Thymus (tissue), 14 donors: ENCODE measurements at places on chromosomes 13 and 19. TPM values are rescaled to one million over a fixed set of nuclear protein-coding genes. Genes with fewer than 3 reads are reported as not detected.

DNA sequence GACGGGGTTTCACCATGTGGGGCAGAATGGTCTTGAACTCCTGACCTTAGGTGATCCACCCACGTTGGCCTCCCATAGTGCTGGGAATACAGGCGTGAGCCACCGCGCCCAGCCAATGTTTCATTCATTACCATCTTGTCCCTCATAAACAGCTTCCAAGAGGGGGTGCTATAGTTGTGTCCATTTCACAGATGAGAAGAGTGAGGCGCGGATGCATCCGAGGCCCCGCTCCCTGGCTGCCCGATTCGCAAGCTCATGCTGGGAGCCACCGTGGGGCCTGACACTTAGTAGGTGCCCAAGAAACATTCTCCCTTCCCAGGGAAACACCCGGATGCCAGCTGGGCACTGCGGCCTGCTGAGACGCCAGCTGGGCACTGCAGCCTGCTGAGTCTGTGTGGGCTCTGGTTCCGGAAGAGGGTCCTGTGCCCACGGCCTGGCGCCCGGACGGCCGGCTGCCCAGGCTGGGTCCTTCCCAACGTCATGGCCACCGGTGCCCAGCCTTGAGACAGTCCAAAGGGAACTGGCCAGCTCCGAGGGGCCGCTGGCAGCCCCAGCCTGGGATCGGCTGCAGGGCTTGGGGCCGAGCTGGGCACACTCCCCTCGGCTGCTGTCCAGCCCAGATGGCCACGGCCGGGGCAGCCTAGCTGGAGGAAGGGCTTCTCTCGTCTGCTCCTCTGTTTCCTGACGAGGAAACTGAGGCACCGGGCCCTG, 54.7 kb downstream of the NFIC start:
- no peak overlapping the region for H3K27ac ChIP-seq
- no peaks in the 10 kb centered on the region for H3K4me1 ChIP-seq
- no peaks in the 10 kb centered on the region for H3K27me3 ChIP-seq
- no peak for DNase-seq
- H3K36me3 ChIP-seq: no peaks in the 10 kb centered on the region

- no peak overlapping the region for H3K27ac ChIP-seq
- peaks cover 18% of the 10 kb centered on the region for H3K36me3 ChIP-seq
- no peak overlapping the region for H3K4me3 ChIP-seq
- H3K27me3 ChIP-seq: no peaks in the 10 kb centered on the region
- peaks cover 18% of the 10 kb centered on the region for H3K4me1 ChIP-seq
Measured at GRCh38 chr13:46683676-46684260, 113.2 kb downstream of the ESD start.

GRCh38 chr13:71632206-71632605, 234.8 kb downstream of the DACH1 start:
- H3K4me3 ChIP-seq: no peak overlapping the region
- H3K4me1 ChIP-seq: no peaks in the 10 kb centered on the region
- no peaks in the 10 kb centered on the region for H3K36me3 ChIP-seq
- H3K27me3 ChIP-seq: no peaks in the 10 kb centered on the region
- no peak overlapping the region for H3K27ac ChIP-seq

DNA sequence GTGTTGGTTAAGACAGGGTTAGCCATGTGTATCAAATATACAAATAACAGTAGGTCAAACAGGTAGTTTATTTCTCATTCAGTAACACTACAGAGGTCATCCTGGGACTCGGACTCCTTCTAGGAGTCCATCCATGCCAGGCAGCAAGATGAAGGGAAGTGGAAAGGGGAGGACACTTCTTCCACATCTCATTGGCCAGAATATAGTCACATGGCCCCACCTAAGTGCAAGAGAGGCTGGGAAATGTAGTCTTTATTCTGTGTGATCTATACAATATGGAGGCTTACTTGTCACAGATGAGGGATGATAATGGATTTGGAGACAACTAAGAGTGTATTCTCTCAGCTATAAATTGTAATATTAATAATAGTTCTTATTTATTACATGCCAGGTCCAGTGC, 31.1 kb downstream of the RDH8 start:
- no peaks in the 10 kb centered on the region for H3K36me3 ChIP-seq
- H3K4me3 ChIP-seq: no peak overlapping the region
- no peak for DNase-seq
- no peaks in the 10 kb centered on the region for H3K4me1 ChIP-seq

GRCh38 chr13:33259296-33259695, 26.3 kb downstream of the STARD13 start:
- no peak overlapping the region for H3K27ac ChIP-seq
- no peaks in the 10 kb centered on the region for H3K27me3 ChIP-seq
- H3K4me3 ChIP-seq: no peak overlapping the region
- no peaks in the 10 kb centered on the region for H3K36me3 ChIP-seq
- no peak for DNase-seq

- peaks cover 19% of the 10 kb centered on the region for H3K27me3 ChIP-seq
- H3K36me3 ChIP-seq: no peaks in the 10 kb centered on the region
- H3K4me1 ChIP-seq: peaks cover 5% of the 10 kb centered on the region
- H3K4me3 ChIP-seq: peak overlapping the region; percentile 1
- H3K27ac ChIP-seq: no peak overlapping the region
- DNase-seq: peak; percentile 20
Measured at GRCh38 chr19:38736036-38736412, 8.2 kb downstream of the CAPN12 start.

- no peak for DNase-seq
- no peaks in the 10 kb centered on the region for H3K27me3 ChIP-seq
Measured at GRCh38 chr19:49599378-49600295, 8.7 kb downstream of the PRR12 start.

DNA sequence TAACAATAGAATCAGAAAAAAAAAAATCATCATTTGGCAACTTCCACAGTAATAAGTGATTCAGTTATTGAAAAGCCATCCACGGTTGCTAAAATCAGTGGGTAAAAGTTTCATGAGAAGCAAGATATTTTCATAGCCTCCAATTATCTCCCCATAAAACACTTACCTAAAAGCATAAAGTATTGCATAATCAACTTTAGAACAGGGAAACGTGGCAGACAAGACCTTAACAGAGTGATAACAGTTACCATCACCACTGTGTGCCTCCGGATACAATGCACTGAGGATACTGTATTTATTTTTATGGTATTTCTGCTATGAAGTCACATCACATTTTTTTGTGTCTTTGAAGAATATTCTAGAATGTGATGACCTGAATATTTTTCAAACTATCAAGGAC, 37.0 kb downstream of the ABCC4 start:
- no peak for DNase-seq
- no peaks in the 10 kb centered on the region for H3K27me3 ChIP-seq
- no peaks in the 10 kb centered on the region for H3K36me3 ChIP-seq
- H3K4me1 ChIP-seq: no peaks in the 10 kb centered on the region
- H3K27ac ChIP-seq: no peak overlapping the region
- no peak overlapping the region for H3K4me3 ChIP-seq

GRCh38 chr19:51271067-51271466, 20.2 kb downstream of the SIGLECL1 start:
- H3K27me3 ChIP-seq: no peaks in the 10 kb centered on the region
- H3K27ac ChIP-seq: no peak overlapping the region
- no peak for DNase-seq
- no peaks in the 10 kb centered on the region for H3K4me1 ChIP-seq
- H3K4me3 ChIP-seq: no peak overlapping the region
- H3K36me3 ChIP-seq: no peaks in the 10 kb centered on the region

- no peaks in the 10 kb centered on the region for H3K27me3 ChIP-seq
- DNase-seq: no peak
- peaks cover 3% of the 10 kb centered on the region for H3K4me1 ChIP-seq
- H3K27ac ChIP-seq: no peak overlapping the region
Measured at GRCh38 chr13:48006396-48006795, 5.3 kb upstream of the SUCLA2 start.

DNA sequence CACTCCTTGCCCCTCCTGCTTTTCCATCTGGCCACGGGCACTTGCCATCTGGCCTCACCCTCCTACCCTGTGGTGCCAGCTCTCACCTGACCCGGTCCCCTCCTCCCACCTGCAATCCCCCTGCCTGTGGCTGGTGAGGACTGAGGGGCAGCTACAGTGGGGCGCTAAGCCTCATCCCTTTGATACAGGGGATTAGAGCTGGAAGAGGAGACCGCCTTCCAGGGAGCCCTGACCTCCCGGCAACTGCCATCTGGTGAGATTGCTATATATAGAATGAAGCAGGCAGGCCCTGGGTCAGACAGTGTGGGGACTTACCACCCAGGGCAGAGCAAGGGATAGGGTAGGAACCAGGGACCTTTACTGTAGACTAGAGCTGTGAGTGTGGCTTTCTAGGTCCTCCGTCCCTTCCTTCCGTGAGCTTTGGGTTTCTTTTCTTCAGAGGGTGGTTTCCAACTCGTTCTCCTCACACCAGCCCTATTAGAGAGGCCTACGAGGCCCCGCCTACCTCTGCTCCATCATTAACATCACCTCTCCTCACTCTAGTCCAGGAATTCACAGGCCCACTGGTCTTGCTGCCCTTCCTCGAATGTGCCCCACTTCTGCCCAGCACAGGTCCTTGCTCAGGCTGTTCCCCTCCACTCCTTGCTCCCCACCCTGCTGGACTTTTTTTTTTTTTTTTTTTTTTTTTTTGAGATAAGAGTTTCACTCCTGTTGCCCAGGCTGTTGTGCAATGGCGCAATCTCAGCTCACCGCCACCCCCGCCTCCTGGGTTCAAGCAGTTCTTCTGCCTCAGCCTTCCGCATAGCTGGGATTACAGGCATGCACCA, 7.7 kb downstream of the KASH5 start:
- H3K36me3 ChIP-seq: no peaks in the 10 kb centered on the region
- peaks cover 10% of the 10 kb centered on the region for H3K4me1 ChIP-seq
- no peak for DNase-seq
- H3K27me3 ChIP-seq: no peaks in the 10 kb centered on the region

Gene GYS1
- total RNA-seq: 14.0 TPM

Gene TSSK6
- 1.2 TPM for total RNA-seq

Gene ATXN8OS
- not detected for total RNA-seq

Gene ONECUT3
- total RNA-seq: under 0.01 TPM

Gene PIK3R2
- total RNA-seq: 6.5 TPM

Gene ZNF865
- 0.85 TPM for total RNA-seq

Gene ERICH6B
- not detected for total RNA-seq

Gene GTF3A
- total RNA-seq: 247 TPM

Gene PTGIR
- total RNA-seq: 3.4 TPM

Gene BCKDHA
- total RNA-seq: 28.8 TPM
